ENCODE measurements at places on chromosomes 6 and 20. TPM values are rescaled to one million over a fixed set of nuclear protein-coding genes. Genes with fewer than 3 reads are reported as not detected.

GRCh38 chr6:124027392-124027791 is 223.7 kb downstream of the NKAIN2 start:
- no peak for DNase-seq

GRCh38 chr6:66321017-66321416 is 614.0 kb upstream of the EYS start:
- DNase-seq: no peak

GRCh38 chr6:72711731-72712130 is 89.9 kb downstream of the KCNQ5 start:
- DNase-seq: no peak

- DNase-seq: no peak
Measured at GRCh38 chr6:142846459-142846831, 98.5 kb downstream of the HIVEP2 start.

- no peak for DNase-seq
Measured at GRCh38 chr6:130473886-130474285, 108.1 kb downstream of the TMEM200A start.

DNA sequence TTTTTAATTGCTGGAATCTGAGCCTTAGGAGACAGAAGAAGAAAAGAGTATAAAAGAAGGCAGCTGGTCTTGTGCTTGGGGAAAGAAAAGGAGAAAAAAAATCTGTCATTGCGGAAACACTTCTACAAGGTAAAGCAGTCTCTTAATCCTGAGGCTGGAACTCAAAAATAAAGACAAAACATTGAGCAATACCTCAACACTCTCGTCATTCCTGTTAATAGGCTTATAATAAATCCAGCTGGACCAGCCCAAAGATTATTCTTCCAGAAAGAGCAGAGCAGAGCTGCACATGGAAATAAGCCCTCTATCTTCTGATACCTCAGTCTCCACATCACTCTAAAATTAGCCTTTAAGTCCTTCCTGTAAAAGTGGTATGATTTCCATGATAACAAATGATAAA is 62.0 kb upstream of the HIVEP1 start:
- DNase-seq: no peak

Gene SNAI1
- 1.6 TPM for total RNA-seq

Gene RBM12
- total RNA-seq: 86.4 TPM

Gene ENPP3
- 1.4 TPM for total RNA-seq

All from dorsolateral prefrontal cortex (tissue), 122 donors.